ENCODE measurements at places on chromosomes 2 and 18.

DNA sequence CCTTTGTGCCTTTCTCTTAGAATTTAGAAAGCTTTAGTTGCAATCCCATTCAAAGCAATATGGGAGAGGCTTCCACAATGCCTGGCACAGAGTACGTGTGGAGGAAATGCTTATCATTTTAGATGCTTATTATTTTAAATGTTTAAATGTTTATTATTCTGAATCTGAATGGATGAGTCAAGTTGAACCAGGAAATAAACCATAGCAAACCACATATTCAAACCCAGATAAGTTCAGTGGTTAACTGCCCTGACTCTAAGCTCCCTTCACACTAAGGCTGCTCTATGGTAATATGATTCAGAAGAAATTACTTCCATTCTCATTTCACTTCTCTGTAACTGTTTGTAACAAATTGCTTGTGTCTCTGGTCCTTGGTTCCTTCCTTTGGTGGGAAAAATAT lies 5.2 kb upstream of the PPP4R1 start:
- no peak for DNase-seq

- DNase-seq, result no peak
Observed at GRCh38 chr18:77970814-77971213, 721.2 kb downstream of the GALR1 start.

DNA sequence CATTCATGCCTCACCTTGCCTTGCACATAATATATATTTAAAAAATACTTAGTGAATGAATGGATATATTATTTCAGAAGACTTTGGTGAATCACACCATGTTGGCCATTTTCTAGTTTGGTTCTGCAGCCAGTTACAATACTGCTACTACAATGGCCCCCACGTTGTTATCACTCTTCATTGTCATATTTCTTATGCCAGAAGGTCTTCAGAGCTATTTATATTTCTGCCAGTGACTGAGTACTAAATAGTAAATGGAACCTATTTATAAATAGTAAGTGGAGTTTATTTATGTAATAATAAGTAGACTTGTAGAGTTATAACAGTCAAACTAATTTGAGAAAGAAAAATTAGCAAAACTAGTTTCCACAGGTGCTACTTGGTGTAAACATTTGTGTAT lies 516.6 kb upstream of the SYT4 start:
- DNase-seq, result no peak

- DNase-seq, result no peak
Observed at GRCh38 chr2:37283207-37283606, 41.4 kb downstream of the PRKD3 start.

DNA sequence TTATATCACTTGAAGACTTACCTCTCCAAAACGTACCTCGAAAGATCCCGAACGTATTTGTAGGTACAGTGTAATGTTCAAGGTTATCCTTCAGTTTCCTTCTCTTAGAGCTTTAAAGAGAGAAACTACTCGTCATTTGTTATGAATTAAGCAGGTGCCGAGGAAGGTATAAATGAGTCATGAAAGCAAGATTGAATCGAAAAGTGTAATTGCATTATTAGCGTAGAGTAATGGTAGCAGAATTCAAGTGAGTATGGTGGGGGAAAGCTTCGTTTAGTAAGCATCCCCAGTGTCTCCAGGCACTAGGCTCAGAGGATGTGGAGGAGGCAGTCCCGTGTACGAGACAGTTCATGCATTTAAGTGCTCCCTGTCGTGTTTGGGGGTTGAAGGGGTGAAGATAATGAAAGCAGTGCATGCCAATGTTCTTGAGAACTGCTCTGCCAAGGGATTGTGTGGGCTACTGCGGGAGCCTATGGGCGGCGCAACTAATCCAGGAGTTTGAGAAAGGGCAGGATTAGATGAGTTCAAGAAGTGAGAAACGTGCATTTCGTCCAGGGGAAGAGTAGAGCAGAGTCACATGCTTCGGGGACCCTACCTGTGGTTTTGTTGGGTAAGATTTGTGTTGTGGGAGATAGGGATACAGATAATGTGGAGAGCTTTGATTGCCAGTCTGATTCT lies 858 bp downstream of the POLR1B start:
- no peak for DNase-seq

GRCh38 chr18:41829647-41830516 lies 125.2 kb upstream of the PIK3C3 start:
- no peak for DNase-seq

DNA sequence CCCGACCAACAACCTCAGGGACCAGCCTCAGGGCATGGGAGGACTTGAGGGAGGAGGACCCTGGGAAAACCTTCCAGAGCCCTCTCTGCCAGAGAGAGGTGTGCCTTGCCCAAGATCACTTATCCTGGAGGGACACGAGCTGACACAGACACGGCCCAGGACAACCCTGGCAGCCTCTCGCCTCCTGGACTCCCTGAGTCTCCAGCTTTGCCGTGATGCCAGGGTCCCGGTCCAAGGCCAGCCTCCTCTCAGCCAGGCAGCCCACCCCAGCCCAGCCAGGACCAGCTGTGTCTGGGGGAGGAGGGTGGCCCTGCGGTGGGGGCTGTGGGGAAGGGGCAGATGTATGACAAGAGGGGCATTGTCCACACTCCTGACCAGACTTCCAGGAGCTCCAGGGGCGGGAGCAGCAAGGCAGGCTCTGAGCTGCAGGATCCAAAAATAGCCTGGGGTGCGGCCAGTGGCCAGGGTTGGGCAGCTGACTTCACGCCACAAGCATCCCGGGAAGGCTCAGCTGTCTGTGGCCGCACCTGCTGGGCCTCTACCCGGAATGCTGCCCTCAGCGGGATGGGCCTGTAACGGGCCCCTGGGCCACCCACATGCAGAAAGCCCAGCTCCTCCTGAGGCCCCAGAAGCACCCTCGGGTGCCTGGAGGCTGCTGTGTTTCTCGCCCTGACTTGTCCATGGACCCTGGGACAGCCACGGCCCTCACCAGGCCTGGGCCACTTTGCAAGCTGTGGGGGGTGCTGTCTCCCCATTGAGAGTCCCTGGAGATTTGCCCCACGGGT lies 65.5 kb upstream of the GPC1 start:
- no peak for DNase-seq

DNA sequence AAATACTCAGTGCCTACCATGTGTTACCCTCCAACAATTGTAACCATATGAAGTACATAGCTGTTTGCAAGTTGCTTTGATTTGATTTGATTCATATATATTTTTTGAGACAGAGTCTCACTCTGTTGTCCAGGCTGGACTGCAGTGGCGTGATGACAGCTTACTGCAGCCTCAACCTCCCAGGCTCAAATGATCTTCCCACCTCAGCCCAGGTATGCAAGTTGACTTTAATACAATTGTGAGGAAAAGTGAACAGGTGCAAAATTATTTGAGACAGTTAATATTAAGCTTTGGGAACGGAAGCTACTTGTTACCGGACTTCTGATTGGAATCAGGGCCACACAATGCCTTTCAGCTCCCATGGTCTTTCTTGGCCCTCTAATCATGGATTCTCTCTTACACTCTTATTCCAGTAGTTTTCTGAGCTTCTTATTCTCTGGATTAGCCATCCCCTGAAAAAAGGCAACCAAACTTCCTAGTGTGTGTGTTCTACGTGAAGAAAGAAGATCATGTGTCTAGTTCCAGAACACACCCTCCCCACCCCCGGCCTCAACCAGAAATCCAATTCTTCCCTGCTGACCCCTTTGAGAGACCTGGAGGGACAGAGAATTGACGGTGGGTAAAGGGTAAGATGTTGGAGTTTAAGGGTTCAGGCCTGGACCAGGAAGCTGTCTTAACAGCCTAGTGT lies 1.1 kb upstream of the RPL37A start:
- DNase-seq, result no peak

GRCh38 chr2:168208652-168209051 lies 38.7 kb downstream of the STK39 start:
- no peak for DNase-seq

- DNase-seq, result no peak
Observed at GRCh38 chr2:215914777-215915165, 98.6 kb downstream of the MREG start.

DNA sequence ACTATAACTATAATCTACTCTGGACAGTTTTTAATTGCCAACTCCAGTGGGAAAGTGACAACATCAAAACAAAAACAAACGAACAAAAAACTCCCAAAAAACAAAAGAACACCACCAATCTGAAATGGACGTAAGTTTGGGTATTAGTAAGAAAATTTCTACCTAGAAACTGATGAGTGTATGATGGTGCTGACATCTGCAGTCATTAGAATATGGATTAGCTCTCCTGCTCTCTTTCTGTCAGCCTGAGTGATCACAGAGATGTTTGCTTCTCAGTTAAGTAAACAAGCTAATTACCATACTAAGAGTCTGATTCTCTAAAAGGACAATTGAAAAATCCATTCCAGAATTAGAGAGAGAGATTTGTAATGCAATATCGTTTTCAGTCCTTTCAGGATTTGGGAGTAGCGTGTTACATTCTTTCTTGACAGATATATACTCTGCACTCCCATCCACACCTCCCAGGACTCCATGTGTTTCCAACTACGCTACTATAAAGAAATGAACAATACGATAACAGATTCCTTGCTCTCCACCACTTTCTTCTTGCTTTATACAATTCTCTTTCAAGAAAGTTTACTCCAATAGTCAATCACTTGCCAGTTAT lies 1347.4 kb upstream of the PIK3C3 start:
- DNase-seq, result no peak

- DNase-seq, result no peak
Observed at GRCh38 chr2:123563515-123563914, 461.6 kb upstream of the CNTNAP5 start.

DNA sequence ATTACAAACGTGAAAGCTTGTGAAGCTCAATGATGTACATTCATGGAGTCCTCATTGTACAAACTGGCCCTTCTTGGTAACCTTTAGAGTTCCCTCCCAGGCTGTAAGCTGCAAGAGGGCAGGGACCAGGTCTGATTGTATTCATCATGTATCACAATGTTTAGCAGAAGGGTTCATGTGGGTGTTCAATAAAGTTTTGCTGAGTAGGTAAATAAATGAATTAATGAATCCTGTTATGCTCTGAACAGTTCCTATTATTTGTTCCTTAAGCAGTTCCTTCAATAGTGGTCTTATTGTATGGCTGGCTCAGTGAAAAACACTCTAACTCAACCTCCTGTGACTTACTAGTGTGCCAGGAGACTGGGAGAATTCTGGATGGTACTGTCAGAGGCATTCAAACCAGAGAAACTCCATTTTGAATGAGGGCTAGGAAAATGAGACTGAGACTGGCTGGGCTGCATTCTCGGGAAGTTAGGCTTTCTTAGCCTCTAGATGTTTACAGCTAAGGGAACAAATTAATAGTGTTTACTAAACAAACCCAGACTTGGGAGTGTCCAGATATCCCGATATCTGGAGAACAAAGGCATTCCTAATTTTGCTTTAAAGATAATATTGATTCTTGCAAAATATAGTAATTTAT lies 1.8 kb upstream of the ACVR1 start:
- DNase-seq, result no peak

GRCh38 chr18:61554946-61555361 lies 221.7 kb downstream of the CDH20 start:
- DNase-seq, result no peak

GRCh38 chr2:39435234-39435633 lies 1.9 kb downstream of the MAP4K3 start:
- DNase-seq, result no peak

GRCh38 chr2:100174026-100174431 lies 31.6 kb upstream of the AFF3 start:
- DNase-seq, result no peak

DNA sequence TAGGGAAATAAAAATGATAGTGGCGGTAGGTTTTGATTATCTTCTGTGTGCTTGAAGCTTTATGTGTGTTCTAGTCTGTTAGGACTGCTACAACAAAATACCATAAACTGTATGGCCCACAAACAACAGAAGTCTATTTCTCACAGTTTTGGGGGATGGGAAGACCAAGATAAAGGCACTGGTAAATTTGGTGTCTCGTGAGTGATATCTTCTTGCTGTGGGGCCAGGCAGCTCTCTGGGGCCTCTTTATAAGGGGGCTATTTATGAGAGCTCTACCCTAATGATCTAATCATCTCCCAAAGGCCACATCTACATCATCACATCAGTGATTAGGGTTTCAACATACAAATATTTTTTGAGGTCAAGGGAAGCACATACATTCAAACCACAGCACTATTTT lies 86.8 kb upstream of the SPHKAP start:
- DNase-seq, result no peak

- DNase-seq, result no peak
Observed at GRCh38 chr18:11989174-11989573, 7.9 kb downstream of the IMPA2 start.

DNA sequence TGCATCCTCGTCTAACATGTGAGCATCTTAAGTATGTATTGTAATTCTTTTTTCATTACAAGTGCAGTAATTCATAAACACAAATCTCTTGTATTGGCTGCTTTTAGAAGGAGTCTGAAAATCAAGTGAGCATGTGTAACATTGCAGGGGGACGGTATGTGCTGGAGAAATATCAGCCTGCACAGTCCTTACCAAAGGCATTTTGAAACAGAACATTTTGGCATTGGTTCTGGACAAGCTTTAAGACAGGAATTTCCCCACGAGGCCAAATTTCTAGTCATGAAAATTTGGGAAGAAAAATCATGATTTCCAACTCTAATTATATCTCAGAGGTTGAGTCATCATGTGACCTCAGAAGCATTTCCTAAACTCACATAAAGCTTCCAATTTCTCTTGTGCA lies 24.7 kb upstream of the NRP2 start:
- no peak for DNase-seq

Measured in stimulated activated CD4-positive, alpha-beta T cell treated with anti-CD3 and anti-CD28 coated beads, Interleukin-15, amount 100 ng/mL, for 1 hour (primary cell).